ENCODE measurements at places on chromosomes 1 and 21.

DNA sequence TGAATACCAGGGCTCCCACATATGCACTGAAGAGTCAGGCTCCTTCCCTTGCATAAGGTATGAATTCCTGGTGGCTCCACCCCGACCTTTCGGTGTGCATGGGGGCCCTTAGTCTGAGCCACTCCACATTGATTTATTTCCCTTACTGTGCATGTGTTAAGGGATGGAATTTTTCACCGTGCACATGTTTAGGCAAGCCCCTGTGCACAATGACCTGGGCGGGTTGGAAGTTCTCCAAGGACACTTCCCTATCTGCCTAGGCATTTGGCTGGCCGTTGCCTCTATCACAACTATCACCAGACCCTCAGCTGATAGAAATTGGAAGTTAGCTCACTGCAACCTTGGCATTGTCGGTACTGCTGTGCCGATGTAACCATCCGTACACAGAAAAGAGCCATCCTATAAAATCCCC is 9.7 kb downstream of the S100A6 start:
- peak; percentile 95 for DNase-seq

DNA sequence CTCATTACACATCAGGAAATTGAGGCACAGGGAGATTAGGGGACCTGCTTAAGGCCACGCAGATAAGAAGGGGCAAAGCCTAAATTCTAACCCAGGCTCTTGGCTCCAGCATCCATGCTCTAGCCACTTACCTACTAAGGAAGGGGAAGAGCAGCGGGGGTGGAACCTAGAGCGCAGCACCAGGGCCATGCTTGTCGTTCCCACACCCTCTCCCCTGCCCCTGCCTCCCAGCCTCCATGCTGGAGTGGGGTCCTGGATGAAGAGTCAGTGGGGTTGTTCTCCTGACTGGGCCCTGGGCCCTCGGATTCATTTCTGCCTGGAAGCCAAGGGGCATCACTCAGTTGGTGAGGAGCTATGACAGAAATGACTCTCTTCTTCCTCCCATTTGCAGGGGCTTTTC is 133.3 kb downstream of the FOXD2 start:
- no peak for DNase-seq

DNA sequence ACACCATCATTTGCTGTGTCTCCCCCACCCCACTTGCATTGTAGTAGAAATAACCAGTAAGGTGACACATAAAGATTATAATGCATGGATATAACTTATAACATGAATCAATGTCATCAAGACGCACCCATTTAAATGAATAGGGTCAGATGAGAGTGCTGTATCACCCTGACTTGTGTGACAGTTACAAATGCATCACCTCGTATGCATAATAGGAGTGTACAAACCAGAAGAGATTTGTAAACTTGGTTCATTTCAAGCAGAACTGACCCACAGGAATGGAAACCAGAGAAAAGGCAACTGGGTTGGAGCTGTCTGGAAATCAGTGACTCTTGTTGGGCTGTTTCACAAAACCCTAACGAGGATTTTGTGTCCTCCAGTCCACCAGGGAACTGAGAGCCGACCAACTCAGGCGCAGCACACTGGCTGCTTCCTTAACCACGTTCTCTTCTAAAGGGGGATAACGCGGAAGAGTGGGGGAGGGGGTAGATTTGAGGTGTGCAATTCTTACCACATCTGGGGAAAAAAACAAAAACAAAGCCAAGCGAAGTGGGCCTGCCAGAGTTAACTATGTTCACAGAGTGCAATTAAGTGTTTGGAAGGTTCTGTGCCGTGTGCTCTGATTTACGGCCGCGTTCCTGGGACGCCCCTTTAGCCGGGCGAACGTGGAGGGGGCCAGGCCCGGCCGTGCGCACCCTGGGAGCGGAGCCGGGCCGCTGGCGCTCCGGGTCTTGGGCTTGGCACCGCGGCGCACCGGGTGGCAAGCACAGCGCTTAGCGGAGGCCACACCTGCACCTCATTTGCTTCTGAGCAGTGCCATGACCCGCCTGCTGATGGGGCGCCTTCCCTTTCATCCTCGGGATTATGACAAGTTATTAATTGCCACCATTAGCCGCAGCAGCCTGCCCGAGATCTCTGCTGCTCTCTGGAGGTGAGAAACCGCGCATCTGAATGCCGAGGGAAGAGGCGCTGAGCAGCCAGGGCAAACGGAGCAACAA is 248.8 kb upstream of the FOXD3 start:
- DNase-seq = no peak

DNA sequence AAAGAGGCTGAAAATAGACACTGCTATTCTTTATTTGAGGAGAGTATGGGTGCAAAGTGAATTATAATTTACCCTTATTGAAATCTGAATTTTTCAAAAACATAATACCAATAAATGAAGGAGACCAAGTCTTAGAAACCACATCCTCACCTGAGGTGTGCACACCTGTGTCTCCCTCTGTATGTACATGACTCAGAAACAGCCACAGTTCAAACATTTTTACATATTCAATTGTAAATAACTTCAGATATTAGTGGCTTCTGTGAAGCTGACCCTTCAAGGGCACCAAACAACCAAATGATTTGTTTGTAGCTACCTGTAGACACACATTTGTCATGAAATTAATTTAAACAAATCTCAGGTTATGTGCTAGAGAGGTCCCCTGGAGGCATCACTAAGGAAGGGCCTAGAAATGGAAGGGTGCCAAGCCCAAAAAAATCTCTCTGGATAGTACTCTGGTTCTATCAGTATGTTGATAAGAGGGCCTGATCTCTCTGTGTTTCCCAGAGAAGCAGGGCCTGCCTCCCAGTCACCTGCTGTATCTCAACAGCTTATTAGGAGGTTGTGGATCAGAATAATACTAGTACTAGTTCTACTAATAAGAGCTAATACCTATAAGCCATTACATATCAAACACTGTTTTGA is 28.1 kb downstream of the ERI3 start:
- DNase-seq = peak; percentile 1

- no peak for DNase-seq
Measured at GRCh38 chr1:99623554-99623953, 22.4 kb upstream of the PALMD start.

- DNase-seq = no peak
Measured at GRCh38 chr1:177928194-177928593, 41.7 kb downstream of the SEC16B start.

DNA sequence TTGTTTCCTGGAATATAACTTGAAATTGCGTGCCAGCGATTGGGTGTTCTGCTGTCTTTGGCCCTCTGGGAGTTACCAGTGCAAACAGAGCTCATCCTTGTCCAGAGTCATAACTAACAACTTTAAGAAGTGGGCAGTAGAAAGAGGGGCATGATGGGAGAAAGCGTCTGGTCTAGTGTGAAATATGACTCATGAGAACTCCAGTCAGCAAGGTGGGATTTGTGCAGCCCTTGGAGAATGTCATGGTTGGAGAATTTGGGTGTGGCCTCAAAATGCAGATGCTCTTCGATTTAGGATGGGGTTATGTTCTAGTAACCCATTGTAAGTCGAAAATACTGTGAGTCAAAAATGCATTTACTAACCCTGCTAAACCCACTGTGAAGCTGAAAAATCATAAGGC is 12.9 kb downstream of the ATP1B1 start:
- no peak for DNase-seq

DNA sequence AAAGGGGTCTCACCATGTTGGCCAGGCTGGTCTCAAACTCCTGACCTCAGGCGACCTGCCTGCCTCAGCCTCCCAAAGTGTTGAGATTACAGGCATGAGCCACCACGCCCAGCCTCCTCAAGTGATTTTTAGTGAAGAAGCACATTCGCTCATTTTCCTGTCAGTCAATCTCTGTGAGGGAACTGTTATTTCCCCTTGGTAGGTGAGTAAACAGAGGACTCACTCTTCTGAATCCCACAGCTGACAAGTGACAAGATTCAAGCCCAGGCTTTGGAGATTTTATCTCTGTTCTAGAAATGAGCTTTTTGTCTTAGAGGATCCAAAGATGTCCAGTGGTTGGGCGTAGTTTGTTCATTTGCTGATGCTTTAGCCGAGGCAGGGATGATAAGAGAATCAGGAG is 43.9 kb upstream of the TACSTD2 start:
- no peak for DNase-seq

DNA sequence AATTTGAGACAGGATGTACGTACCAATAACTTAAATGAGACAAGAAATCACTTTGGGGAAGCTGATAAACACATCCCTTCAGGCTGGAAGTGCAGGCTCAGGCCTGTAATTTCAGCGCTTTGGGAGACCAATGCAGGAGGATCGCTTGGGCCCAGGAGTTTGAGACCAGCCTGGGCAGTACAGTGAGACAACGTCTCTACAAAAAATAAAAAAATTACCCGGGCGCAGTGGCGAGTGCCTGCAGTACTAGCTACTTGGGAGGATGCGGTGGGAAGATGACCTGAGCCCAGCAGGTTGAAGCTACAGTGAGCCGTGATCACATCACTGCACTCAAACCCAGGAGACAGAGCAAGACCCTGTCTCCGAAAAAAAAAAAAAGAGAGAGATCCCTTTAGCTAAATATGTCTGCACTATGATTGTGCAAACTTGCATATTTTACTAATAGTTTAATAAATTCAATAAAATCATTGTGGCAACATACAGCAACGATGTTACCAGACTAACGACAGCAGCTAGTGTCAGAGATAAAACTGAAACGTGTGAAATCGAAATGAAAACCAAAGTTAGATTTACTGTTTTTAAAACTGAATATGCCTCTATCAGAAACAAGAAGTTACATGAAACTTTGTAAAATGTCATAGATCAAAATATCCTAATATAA is 54.7 kb downstream of the CD2 start:
- DNase-seq = no peak

GRCh38 chr21:45361033-45361997 is 43.6 kb upstream of the COL18A1 start:
- DNase-seq = no peak

DNA sequence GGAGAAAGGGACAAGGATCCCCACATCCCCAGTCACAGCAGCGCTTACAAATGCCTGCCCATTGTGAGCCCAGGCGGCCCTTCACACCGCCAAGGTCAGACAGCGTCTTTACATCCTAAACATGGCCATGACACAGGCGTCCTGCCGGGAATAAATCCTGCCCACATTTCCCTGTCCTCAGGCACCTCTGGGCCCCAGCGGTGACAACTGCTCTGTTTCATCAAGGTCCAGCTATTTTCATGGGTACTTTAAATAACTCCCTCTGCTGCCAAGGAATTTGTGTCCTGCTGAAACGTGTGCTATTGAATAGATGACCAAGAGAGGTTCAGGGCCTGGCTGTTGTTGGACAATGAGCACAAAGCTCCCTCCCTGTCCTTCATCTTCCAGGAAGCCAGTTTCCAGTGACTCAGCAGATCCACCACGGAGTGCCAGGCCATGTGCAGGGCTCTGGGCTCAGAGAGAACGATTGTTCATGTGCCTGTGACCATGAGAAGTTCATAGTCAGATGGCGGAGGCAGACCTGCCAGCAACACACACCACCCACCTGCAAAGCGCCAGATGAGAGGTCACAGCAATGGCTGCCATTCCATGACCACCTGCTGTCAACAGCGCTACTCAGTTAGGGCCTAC is 195.8 kb downstream of the MATN1 start:
- no peak for DNase-seq

- no peak for DNase-seq
Measured at GRCh38 chr1:87572008-87572407, 243.3 kb downstream of the LMO4 start.

GRCh38 chr1:57281324-57281723 is 142.5 kb downstream of the DAB1 start:
- DNase-seq = no peak

DNA sequence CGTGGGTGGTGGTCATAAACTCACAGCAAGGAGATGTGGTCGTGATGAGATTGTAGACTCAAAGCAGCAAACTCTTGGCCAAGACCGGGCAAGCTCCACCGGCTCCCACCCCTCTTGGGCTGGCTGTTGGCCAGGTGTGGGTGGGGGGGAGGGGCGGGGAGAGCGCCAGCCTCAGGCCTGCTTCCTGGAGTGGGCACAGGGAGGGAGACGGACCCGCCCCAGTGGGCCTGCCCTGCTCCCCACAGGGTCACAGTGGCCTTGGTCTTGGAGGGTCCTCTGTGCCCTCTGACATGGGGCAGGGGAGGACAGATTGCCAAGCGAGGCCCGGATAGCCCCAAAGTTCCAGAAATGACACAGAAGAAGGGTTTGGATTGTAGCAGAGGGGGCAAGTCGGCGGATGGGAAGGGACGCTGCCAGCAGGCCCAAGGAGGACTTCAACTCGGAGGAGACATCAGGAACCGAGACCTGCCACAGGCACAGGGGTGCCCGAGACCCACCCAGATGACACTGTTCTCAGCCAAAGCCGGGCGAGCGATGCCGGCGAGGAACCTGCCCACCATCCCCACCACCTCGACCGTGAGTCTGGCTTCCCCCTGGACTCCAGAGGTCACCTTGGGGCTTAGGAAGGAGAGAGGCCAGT is 85.4 kb upstream of the ACTRT2 start:
- DNase-seq = no peak

GRCh38 chr1:101004061-101004460 is 21.5 kb downstream of the DPH5 start:
- peak; percentile 59 for DNase-seq

DNA sequence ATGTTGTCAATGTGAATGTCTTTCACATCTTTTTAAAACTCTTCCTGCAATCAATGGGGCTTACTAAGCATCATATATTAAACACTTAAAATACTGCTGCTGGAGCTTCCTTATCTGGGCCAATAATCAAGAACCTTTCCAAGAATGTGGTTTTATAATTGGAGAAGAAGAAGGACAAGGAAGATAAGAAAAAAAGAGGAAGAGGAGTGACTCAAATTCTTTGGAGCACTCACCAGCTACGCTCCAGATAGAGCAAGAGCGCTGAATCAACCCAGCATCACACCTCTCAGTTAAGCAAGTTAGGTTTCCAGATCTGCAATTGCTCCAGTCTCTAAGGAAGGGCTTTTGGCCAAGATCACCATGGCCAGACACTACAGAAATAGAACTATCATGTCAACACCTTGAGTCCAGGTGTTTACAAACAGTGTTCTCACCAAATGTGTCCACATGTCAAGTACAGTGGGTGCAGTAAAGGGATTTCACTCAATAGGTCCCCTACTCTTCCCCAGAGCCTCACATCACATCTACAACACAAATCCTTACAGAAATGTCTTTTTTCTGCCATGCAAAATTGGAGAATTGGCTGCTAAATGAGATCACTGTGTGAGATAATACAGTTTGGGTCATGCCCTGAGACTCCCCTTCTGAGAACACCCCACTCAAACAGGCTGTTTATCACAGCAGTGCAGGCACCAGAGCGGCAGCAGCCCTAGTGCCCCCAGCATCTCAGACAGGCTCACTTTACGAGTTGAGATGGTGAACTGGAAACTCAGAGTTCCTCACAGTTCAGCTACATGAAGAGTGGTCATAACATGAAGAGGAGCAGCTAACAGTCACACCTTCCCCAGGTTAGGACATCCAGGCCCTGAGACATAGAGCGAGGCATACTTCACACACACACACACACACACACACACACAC is 1.7 kb upstream of the SPRR2B start:
- no peak for DNase-seq

GRCh38 chr1:170808216-170808885 is 127.0 kb upstream of the MROH9 start:
- DNase-seq = no peak

DNA sequence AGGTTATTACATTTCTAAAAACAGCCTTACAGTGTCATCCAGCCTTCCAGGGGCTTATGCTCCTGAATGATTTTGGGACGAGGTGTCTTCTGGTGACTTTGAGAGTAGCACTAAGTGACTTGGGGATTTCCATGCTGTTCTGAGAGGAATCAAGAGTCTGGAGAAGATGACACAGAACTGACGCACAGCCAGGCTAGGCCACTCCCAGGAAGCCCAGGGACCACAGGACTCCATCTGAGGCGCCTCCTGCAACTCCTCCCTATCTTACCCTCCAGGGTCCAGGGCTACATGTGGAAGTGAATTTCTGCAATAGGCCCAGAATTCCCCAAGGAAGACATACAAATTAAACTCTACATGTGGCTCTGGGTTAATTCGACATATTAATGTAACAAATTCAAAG is 92.5 kb downstream of the SLC25A24 start:
- no peak for DNase-seq

All from NCI-H345 (cell line).